Activated CD4-positive, alpha-beta T cell treated with anti-CD3 and anti-CD28 coated beads, Interleukin-10, Interleukin-2, amounts not matched to agents 100 ng/mL and 50 ng/mL, durations not matched to agents 16 hours and 8 hours (primary cell): ENCODE measurements at places on chromosomes 12 and 14.

GRCh38 chr12:91191513-91192111, 9.0 kb upstream of the DCN start:
- no peak for DNase-seq

GRCh38 chr12:132856581-132856980, 27.9 kb upstream of the GOLGA3 start:
- DNase-seq: no peak

DNA sequence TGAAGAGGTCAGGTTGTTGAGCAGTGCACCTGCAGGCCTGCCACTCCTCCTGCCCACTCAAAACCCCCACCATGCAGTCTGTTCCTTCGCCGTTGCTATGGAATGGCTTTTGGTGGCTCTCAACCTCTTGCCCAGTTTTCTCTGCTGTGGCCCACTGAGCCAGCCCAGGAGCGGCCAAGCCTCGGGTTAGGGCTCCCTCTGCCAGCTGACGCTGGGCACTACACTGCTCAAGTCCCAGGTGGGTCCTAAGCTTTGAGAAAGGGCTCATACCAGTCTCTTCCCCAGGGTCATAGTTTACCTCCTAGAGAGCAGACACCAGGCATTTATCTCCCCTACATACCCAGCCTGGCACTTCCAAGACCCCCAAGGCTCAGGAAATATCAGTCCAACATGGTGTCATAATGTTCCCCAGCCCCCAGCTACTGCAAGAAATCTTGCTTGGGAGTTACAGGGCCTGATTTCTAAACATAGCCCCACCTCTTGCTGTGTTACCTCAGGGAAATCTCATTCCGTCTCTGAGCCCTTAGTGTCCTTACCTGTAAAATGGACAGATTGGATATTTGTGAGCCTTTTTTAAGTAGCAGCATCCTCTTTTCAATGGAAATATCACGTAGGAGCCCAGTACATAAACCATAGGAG, 59.4 kb downstream of the TSPAN11 start:
- peak; percentile 38 for DNase-seq

- no peak for DNase-seq
These were observed 46.9 kb upstream of the ANO6 start for GRCh38 chr12:45168976-45169375.

GRCh38 chr14:63266106-63266505, 52.6 kb downstream of the GPHB5 start:
- DNase-seq: no peak

GRCh38 chr14:23406244-23406643, 1.8 kb downstream of the MYH6 start:
- DNase-seq: no peak

GRCh38 chr12:18224745-18225144, 36.6 kb upstream of the PIK3C2G start:
- peak; percentile 12 for DNase-seq

GRCh38 chr12:120214626-120215356, 13.9 kb upstream of the RPLP0 start:
- no peak for DNase-seq

DNA sequence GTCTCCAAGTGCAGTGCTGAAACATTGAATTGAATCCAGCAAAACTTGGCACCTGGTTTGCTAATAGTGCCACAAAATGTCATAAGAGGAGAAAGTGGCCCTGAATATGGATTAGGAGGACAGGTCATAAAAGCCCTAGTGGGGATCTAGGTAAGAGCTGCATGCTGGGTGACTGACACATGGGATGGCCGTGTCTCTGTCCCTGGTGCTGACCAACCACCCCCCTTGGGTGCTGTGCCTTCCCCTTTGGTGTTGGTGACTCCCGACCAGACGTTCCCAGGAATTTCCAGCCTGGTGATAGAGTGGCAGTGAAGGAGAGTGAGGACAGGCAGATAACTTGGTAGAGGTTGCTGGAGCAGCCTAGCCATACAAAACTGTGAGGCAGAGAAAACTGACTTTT, 142.8 kb downstream of the VRK1 start:
- no peak for DNase-seq

DNA sequence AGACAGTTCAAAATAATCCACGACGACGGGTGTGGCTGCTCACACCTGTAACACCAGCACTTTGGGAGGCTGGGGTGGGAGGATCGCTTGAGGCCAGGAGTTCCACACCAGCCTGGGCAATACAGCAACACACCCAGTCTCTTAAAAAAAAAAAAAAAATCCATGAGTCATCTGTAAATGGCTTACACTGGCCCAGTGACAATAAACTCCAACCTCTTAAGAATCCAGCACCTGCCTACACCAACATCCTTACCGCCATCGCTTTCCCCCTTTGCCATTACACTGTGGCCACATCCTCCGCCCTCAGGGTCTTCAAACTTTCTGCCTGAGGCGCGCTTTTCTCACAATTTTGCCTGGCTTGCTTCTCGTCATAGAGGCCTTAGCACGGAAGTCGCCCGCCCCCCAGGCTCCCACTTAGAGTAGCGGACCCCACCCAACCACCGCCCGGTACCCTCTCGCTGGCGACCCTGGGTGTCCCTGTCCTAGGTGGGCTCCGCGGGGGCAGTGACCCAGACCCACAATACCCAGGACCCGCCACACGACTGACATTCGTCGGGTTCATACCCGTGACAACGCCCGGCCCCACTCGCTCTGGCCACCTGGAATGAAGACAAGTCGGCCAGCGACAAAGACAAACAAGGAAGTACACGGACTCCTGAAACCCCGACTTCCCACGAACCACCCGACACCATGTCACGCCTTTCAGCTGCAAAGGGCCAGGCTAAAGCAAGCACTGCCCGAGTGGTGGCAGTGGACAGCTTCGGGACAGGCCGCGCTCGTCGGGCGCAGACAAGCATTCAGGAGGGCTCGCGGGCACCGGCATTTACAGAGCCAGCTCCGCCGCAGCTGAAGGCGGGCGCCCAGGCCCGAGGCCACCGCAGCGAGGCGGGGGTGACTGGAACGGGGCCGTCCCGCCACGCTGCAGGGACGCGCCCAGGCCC, 636 bp downstream of the GOLGA3 start:
- DNase-seq: peak; percentile 20

DNA sequence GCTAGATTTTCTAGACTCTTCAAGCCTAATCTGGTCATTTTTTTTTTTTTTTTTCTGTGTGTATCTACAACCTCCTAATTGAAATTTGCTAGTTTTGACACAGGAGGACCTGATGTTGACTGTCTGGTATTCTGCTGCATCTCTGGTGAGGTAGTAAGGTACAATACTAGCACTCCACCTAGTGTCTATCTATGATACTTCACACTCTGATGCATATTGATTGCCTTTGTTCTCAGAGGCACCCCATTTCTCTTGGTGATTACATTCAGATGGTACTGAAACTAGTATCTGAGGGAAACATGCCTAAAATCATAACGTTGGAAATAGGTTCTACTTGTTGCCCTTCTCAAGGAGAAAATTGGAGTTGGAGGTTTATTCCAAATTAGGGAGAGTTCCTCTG, 930.5 kb upstream of the NOVA1 start:
- DNase-seq: peak; percentile 16

DNA sequence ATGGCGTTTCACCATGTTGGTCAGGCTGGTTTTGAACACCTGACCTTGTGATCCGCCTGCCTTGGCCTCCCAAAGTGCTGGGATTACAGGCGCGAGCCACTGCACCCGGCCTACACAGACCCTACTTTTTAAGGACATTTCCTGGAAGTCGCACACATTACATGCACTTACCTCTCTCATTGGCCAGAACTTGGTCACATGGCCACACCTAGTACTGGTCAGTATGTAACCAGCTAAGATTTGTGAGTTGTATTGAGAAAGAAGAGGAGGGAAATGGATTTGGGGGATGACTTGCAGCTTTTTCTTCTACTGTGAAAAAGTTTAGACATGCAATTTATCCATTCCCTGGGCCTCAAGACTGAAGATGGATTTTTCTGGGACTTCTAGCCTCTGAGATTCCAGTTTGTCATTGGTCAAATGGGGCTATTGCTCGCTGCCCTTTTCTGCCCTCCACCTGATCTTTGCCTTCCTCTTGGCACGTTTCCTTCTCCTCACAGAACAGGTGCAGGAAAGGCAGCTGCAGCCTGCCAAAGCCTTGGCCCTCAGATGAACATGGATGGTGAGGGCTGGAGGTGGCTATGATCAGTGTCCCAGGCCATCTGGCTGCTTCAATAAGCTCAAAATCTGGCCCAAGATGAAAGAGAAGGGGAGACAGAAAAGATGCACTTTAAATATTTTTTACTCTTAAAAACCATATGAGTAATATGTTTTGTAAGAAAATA, 7.1 kb upstream of the ZDHHC22 start:
- DNase-seq: no peak

GRCh38 chr14:61284001-61284400, 2.9 kb upstream of the TMEM30B start:
- peak; percentile 52 for DNase-seq

DNA sequence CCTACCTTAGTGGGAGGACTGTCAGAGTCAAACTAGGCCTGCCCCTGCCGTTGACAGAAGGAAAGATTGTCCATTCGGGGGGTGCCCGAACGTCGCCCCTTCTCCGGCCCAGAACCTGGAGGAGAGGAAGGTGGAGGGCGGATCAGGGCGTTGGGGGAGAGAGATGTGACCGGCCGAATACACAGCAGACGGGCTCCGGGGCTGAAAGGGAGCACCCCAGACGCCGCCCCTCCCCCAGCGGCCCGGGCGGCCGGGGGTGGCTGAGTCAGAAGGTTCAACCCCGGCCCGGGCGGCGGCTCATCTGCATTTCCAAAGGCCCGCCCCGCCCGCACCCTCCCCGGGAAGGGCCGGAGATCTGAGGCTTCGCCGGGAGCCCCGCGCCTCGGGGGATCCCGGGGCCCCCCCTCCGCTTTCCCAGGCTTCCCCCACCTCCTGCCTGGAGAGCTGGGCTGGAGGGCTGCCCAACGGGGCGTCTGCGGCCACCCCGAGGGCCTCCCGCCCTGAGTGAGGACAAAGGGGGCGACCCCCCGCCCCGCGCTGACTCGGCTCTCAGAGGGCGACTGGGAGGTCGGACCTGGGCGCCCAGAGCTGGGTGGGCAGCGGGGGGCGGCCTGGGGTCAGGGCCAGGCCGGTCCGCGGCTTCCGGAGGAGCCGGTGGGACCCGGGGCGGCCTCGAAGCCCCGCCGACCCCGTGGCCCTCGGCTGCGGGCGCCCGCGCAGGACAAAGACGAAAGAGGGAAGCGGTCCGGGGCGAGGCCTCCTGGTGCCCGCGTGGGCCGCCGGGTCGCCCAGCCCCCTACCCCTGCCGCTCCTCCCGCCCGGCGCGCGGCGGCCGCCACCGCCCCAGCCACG, 3.7 kb upstream of the SETD1B start:
- DNase-seq: peak; percentile 89

- no peak for DNase-seq
These were observed 6.2 kb downstream of the APAF1 start for GRCh38 chr12:98651328-98651727.

- peak; percentile 21 for DNase-seq
These were observed 115.5 kb downstream of the SLC38A1 start for GRCh38 chr12:46153268-46153872.

DNA sequence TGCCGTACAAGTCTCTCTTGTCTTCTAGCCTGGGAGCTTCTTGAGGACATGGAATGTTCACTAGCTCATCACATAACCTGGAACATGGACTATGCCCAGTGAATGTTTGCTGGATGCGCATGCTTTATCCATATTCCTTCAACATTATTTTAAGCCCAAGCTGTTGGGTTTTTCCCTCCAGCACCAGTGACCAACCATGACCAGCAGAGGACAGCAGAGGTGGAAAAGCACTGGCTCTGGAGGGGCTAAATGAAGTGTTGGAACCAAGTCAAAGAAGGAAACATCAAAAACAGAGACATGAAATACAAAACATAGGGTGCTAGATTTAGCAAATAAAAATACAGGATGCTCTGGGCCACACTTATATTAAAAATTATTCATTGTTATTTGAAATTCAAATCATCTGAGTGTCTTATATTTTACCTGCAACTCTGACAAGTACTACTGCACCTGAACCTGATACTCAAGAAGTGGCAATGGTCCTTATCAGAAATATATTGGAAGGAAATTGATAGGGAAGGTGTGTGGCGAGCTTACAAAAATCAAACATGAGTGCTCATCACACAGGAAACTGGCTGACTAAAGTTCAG, 23.1 kb upstream of the HELB start:
- DNase-seq: peak; percentile 31

GRCh38 chr14:106610691-106611090, 1084.3 kb downstream of the TMEM121 start:
- DNase-seq: no peak

DNA sequence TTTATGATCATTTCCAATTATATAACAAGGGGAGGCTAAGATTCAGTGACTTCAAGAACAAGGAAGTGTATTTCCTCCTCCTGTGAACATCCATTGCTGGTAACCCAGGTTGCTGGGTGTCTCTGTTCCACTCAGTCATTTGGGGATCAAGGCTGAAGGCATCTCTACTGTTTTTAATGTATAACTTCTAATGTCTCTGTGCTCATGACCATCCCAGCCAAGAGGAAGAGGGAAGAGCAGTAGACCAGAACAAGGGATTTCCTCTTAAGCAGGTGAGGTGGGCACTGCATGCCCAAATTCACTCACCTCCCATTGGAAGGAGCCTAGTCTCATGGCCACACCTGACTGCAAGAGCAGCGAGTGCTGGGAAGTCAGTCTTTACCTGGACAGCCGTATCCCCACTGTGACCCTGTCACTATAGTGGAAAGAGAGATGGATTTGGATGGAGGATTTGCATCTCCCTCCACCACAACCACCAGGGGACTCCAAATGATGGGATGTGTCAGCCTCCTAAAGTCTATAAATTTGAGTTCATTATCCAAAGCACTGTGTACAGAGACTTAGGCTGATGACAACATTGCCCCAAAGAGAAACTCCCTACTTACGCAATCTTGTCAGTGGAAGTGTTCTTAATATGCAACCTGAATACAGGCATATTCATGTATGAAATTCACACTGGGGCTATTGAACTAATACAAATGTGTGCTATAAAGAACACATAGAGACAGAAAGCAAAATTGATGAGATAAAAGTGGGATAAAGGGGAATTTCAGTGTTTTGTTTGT, 368.7 kb downstream of the TMEM132D start:
- no peak for DNase-seq

DNA sequence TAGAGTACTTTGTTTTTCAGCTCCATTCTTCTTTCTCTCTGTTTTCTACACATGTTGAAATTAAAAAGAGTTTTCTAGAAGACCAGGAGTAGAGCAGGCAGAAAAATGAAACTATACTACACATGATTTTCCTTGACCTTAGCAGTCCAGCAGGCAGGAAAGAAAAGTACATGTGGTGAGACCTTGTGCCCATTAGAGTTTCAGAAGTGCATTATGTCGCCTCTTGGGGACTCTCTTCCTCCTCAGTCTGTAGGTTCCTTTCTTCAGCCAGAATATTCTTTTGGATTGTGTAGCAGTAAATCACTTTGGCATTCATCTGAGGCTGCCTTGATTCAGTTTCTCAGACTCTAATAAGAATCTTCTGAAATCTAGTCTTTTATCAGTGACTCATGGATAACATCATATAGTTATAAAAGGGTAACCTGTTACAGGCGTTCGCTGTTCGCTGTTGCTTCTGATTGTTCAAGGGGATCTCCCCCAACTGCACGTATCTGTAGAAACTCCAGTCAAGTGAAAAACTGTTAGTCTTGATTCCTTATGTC, 161.8 kb downstream of the ANO4 start:
- DNase-seq: no peak

DNA sequence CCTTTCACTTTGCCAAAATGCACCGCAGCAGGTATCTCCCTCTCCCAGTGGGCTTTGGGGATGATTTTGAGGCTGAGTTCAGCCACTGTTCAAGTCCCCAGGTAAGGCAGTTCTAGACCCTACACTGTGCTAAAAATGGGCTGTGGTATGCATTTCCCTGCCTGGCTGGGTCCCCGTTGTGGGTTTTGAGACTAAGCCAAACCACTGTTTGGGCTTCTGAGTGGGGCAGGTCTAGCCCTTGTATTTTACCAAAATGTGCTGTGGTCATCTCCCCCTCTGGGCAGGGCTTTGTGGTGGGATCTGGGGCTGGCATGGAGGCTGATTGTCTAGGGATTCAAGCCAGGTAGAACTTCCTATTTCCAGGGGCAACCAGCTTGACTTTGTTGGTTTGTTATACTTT, 13.6 kb upstream of the OR4Q3 start:
- no peak for DNase-seq
